ENCODE measurements at places on chromosomes 7 and 10.
A peak's percentile ranks its signal among the peaks of the same experiment; 100 is the strongest.

DNA sequence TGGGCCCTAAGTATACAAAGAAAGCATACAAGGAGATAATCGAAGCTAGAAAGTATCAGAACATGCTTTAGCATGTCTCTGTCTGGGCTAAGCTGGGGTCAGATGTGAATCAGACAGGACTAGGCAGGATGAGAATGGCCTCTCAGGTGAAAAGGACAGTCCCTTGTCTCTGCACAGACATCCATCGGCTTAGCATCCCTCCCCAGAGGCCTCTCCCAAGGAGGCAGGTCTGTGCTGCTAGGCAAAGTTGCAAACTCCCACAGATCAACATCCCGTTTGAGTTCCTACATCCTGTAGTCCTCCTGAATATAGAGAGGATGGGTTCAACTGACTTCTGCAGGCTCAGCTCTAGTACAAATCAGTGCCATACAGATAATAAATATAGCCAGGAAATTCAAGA is 24.5 kb downstream of the CHST15 start:
- no peak for DNase-seq

- no peak for DNase-seq
These were observed 594.9 kb downstream of the LRMDA start for GRCh38 chr10:76026176-76026771.

DNA sequence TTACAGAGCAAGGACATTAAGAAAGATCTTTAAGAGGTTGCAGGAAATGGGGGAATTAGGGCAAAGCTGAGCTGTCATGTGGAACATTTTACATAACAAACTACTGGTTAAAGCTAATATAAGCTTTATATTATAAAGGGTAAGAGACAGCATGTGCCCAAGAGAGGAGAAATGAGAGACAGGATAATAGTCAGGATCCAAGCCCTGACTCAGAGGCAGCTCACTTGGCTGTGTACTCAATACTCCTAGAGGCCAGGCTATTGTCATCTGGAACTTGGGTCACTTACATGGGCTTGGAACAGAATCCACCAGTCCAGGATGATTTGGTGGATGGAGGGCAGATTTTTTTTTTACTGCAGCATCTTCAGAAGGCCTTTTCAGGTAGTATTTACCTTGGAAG is 418.6 kb upstream of the ZMIZ1 start:
- no peak for DNase-seq

DNA sequence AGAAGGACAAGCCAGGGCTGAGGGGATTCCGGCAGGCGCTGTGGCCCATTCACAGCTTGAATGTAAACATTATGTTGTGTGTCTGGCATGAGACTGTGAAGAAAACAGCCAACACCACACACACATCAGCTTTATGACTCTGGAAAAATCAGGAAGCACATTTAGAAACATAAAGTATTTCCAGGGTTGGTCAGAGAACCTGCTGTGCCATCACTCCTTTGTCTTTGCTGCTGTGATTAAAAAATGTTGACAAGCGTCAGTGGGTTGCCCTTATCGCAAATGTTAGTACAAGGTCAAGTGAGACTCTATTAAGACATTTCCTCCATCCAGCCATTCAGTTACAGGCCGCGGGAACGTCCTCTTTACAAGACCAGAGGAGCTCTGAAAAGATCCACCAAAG is 95.4 kb downstream of the TAX1BP1 start:
- DNase-seq = no peak

DNA sequence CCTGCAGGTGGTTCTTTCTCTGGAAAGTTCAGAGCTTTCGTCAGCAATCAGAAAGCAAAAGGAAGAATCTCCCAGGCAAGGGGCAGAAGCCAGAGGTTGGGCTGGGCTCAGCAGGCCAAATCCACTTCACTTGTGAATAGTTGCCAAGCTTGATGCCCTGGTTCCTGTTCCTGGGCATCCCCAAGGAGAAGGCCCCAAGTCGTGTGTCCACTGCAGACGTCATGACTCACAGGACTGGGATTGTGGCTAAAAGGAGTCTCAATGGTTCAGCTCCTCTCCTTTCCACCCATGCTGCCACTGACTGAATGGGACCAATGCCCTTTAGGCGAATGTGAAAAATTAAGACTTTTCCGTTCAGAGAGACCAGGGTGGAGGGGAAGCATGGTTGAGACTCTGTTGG is 38.6 kb upstream of the TRIM8 start:
- DNase-seq = no peak

GRCh38 chr7:32921896-32922295 is 30.3 kb upstream of the KBTBD2 start:
- no peak for DNase-seq

GRCh38 chr7:5694912-5695726 is 86.3 kb downstream of the RNF216 start:
- DNase-seq = no peak

GRCh38 chr7:9671979-9672917 is 1238.8 kb downstream of the NXPH1 start:
- no peak for DNase-seq

DNA sequence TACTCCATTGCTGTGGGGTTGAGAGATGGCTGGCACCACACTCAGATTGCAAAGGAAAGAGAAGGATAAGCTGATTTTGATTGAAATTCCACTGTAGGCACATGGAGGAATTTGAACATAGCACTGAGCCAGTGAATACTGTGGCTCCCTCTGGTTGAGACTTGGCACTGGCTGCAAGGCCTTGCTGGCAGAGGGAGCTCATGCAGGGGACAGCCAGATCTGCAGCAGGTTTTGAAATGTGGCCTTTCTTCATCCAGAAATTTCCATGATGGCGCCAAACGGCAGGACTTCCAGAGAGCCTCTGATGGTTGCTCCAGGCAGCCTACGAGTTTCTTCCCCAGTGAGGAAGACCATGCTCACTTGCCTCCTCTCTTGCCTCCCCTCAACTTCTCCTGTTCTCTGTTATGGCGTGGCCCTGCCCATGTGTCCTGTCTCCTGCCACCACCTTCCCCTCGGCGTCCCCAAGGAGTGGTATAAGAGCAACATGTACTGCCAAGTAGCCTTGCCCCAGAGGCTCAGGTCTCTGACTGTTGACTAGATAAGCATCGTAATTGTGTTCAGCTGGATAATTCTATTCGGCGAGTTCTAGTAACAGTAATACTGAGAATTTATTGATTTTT is 265.6 kb downstream of the CCDC3 start:
- no peak for DNase-seq

- DNase-seq = no peak
These were observed 791 bp downstream of the MYL7 start for GRCh38 chr7:44140341-44140740.

GRCh38 chr7:35722054-35722849 is 27.3 kb upstream of the HERPUD2 start:
- no peak for DNase-seq

GRCh38 chr7:117955046-117955445 is 81.8 kb upstream of the CTTNBP2 start:
- no peak for DNase-seq

- DNase-seq = no peak
These were observed 35.6 kb downstream of the GET4 start for GRCh38 chr7:911791-912480.

GRCh38 chr7:152911922-152912321 is 152.4 kb downstream of the ACTR3B start:
- DNase-seq = no peak

GRCh38 chr10:63204667-63205391 is 71.7 kb downstream of the NRBF2 start:
- DNase-seq = no peak

DNA sequence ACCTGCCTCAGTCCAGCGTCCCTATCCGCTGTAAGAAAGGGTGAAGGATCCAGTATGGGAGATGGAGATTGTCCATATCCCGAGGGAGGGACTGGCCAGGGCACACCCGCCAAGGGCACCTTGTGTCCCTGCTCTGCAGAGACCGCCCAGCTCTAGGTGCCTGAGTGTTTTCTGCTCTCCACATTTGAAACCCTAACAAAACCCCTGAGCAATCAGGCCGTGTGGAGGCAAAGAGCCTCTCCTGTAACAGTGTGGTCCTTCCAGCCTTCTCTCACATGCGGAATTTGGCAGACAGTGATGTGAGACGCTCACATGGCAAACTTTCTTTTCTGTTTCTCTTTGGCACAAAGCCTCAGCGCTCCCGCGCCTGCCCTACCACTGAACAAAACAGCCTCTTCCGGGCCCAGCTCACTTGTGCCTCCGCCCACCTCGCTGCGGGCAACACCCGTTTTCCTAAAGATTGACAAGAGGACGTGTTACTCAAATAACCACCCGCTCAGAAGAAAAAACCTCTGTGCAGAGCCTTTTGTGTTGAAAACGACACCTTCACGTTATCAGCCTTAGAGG is 514.8 kb downstream of the DNAJB6 start:
- DNase-seq = peak; percentile 37

GRCh38 chr7:36192053-36192824 is 39.2 kb downstream of the EEPD1 start:
- no peak for DNase-seq

GRCh38 chr10:17109475-17110207 is 20.0 kb downstream of the CUBN start:
- DNase-seq = no peak

DNA sequence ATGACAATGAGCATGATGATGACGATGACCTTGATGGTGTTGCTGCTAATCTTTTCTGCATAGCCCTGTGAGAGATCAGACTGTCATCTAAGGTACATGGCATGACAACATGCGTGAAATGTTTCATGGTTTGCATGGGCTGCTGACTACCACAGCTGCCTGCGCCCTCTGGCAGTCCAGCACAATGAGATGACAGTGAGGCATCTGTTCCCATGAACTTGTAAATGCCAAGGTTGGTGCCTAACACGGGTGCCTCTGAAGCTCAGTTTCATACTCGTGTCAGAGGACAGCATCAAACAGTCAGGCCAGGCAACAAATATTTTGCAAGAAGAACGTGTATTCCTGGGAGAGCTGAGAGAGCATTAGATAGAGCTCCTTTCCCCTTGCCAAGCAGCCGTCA is 122.0 kb upstream of the PRKCQ start:
- DNase-seq = no peak

DNA sequence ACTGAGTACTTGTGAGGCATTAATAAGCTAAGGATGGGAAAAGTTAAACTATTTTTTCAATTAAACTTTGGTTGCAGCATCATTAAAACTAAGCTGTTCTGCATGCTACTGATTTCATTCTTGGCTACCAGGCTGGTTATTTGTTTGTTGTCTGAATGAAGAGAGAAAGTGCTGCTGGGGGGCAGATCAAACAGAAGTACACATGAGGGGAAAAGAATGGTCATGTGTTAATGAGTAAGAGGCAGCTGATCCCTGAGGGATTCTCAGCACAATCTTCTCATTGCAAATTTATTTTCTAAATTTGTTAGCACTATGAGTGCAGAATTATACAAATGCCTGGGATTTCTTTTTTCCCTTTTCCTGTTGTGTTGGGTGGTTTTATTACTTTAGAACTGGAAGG is 213.2 kb upstream of the HPS1 start:
- DNase-seq = no peak

All from nephron progenitor cell (in vitro differentiated cells).